ENCODE measurements at places on chromosomes 5 and 9.

- no peak for DNase-seq
Measured at GRCh38 chr5:179619776-179620175, 3.7 kb downstream of the HNRNPH1 start.

GRCh38 chr9:89807101-89807395 lies 202.2 kb downstream of the GADD45G start:
- DNase-seq = no peak

- peak; percentile 39 for DNase-seq
Measured at GRCh38 chr5:126676195-126676624, 75.5 kb downstream of the PHAX start.

DNA sequence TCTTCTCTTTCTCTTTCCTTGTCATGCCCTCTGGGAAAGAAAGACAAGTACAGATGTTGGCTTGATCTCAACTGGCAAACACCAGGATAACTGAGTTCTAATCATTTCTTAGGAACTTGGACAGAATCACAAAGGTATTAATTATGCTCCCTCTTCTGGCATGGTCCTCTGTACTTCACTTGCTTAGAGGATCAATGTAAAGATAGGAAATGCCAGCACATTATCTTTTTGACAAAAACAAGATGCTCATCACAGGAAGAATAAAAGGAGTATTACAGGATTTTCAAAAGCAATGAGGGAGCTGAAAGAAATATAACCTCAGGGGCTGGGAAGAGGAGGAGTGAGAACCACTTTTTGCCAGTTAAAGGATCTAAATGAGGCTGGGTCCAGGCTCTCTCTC lies 70.6 kb downstream of the LHFPL2 start:
- no peak for DNase-seq

GRCh38 chr9:135589596-135590485 lies 28.3 kb downstream of the PAEP start:
- no peak for DNase-seq

DNA sequence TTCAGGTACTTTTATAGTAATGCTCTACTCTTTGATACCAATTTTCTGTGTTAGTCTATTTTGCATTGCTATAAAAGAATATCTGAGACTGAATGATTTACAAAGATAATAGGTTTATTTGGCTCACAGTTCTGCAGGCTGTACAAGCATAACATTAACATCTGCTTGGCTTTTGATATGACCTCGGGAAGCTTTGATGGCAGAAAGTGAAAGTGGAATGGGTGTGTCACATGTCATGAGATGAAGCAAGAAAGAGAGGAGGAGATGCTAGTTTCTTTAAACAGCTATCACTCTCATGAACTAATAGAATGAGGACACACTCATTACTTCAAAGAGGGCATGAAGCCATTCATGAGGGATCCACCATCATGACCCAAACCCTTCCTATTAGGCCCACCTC lies 270.9 kb upstream of the IL12B start:
- no peak for DNase-seq

GRCh38 chr5:64301566-64301965 lies 135.9 kb downstream of the RNF180 start:
- DNase-seq = no peak

DNA sequence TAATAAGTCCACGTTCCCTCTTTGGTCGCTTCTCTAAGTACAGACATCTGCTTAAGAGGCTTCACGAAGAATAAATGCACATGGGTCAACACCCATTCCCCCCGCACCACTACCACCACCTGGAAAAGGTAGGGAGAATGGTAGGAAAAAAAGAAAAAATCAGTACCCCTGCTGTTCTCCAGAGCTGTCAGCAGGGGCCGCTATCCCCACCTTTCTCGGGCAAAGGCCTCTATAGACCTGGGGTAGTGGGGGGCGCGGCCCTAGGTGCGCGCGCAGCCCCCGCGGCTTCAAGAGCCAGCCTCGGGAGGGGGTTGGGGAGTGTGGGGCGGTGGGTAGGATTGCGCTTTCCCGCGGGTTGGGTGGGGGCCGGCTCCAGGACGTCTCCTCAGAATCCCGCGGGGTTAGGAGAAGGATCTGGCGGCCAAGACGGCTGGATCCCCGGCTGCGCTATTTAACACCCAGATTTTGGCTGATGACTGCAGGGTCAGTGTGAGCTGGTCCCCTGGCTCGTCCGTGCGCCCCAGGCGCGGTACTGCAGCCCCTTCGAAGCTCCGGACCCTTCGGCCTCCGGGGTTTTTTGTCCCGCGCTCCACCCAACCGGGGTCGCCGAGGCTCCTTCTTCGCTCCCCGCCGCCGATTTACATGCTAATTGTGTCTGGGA lies 1.6 kb upstream of the SEMA6A start:
- DNase-seq = no peak

DNA sequence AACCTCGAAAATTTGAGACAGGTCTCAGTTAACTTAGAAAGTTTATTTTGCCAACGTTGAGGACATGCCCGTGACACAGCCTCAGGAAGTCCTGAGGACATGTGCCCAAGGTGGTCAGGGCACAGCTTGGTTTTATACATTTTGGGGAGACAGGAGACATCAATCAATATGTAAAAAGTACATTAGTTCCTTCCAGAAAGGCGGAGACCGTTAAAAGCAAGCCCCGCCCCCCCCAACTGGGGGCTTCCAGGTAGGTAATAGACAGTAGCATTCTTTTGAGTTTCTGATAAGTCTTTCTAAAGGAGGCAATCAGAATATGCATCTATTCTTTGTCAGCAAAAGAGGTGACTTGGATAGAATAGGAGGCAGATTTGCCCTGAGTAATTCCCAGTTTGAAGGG lies 599 bp upstream of the MOCS2 start:
- DNase-seq = no peak

- DNase-seq = no peak
Measured at GRCh38 chr5:65722575-65723403, 784 bp downstream of the NLN start.

DNA sequence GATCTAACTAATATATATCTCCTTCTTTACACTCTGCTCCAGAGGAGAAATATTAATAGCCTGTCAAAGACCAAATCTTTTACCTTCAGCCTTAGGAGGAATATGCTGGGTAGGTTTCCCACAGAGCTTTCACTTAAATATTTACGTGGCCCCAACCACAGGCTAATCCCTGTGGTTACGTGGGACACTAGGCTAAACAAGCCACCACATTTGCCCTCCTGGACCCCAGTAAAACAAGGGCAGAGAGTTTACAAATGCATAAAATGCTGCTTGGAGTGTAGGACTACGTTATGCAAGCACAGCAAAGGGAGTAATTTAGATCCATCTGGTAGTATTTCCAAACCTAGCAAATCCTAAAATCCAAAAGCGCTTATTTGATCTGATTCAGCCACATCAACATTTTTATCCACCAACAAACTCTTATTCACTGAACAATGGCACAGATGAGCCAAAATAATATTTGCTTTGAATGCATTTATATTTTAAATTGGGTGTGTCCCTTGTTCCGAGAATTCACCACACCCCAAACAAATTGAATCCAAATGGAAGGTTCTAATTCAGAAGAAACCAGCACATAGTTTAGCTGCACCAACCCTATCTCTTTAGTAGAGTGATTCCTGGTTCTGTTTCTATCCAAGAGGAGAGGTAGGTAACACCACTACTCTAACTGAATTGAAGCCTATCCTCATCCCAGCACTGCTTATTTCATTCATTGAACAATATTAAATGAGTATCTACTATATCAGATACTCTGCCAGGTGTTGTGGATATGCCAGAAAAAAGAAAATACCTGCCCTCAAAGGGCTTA lies 179.0 kb downstream of the TSSK1B start:
- no peak for DNase-seq

- no peak for DNase-seq
Measured at GRCh38 chr5:86709157-86709881, 91.6 kb downstream of the COX7C start.

GRCh38 chr5:124457101-124457500 lies 289.3 kb downstream of the ZNF608 start:
- DNase-seq = no peak

DNA sequence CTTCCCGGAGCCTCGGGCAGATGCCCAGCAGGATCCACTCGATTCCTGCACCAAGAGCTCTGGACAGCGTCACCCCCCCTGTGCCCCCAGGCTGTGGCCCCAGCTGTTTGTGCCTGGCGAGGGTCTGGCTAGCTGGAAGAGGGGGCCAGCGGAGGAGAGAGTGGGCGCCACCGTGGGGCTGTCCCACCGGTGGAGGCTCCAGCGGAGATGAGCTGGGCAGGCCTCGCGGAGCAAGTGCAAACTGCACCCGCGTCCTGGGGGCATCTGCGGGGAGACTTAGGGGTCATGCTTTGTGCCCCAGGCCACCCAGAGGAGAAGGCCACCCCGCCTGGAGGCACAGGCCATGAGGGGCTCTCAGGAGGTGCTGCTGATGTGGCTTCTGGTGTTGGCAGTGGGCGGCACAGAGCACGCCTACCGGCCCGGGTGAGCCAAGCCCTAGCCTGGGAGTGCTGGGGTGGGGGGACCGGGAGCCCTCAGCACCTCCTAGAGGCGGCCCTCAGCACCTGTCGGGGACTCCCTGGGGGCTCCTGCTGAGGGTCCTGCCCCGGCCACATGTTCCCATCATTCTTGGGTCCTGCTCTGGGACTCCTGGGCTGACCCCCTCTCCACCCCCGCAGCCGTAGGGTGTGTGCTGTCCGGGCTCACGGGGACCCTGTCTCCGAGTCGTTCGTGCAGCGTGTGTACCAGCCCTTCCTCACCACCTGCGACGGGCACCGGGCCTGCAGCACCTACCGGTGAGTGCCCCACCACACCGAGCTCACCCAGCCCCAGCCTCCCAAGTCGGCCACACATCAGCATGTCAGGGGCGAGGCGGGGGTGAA lies 5.4 kb downstream of the EGFL7 start:
- no peak for DNase-seq

GRCh38 chr9:14498824-14499223 lies 184.9 kb upstream of the NFIB start:
- DNase-seq = no peak

GRCh38 chr9:129559506-129559881 lies 61.4 kb downstream of the C9orf50 start:
- no peak for DNase-seq

GRCh38 chr5:57258052-57258451 lies 84.2 kb downstream of the GPBP1 start:
- no peak for DNase-seq

- DNase-seq = no peak
Measured at GRCh38 chr5:151212406-151212798, 11.5 kb downstream of the CCDC69 start.

- DNase-seq = no peak
Measured at GRCh38 chr5:150485693-150486401, 22.1 kb upstream of the NDST1 start.

DNA sequence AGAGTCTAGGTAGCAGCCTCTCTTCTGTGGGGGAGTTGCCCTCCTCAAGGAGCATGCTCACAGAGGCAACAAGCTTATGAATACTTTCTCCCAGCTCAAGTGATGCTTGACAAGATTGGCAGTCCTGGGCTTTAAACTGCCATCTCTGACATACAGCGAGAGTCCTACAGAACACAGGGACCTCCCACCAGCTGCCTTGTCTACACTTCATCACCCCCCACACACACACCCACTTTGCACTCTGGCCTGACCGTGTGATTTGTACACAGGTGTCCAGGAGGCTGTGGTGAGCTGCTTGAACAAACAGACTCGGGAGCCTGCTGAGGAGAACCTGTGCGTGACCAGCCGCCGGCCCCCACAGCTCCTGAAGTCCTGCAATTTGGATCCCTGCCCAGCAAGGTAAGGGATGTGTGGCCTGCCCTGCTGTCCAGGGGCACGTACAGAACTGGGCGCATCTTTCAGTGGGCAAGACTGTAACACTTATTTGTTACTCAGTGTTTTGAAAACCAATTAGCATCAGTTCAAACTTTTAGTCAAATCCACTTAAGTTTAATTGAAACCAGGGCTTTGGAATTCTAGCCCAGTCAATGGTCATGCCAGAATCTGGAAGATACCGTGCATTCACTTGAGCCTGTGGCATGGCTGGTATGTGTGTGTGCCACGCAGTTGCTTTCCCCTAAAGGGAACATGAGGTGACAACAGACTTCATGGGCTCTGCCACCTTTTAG lies 247.5 kb downstream of the ADAMTSL1 start:
- DNase-seq = no peak

DNA sequence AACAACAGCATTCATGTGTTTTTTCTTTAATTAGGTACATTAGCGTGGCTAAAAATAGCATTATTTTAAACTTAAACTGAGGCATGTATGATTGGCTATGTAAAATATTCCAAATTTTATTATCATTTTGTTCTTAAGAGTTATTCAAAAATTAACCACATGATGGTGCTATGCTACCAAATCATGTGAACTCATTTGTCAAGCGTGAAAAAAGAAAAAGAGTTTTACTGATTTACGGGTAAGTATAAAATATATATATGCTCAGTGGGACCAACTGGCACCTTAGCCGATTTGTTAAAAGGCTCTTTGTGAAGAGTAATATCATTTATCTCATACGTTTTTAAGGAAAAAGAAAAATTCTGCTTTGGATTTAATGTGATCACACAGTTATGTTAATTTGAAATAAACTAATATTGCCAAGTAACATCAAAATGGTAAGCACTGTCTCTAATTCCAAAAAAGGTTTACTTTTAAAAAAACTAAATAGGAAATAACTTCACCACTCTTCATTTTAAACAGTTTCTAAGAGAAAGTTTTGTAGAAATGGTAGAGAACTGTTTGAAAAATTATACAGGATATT lies 1042.3 kb downstream of the CDH12 start:
- no peak for DNase-seq

GRCh38 chr5:115559524-115559923 lies 14.9 kb upstream of the FEM1C start:
- DNase-seq = no peak

DNA sequence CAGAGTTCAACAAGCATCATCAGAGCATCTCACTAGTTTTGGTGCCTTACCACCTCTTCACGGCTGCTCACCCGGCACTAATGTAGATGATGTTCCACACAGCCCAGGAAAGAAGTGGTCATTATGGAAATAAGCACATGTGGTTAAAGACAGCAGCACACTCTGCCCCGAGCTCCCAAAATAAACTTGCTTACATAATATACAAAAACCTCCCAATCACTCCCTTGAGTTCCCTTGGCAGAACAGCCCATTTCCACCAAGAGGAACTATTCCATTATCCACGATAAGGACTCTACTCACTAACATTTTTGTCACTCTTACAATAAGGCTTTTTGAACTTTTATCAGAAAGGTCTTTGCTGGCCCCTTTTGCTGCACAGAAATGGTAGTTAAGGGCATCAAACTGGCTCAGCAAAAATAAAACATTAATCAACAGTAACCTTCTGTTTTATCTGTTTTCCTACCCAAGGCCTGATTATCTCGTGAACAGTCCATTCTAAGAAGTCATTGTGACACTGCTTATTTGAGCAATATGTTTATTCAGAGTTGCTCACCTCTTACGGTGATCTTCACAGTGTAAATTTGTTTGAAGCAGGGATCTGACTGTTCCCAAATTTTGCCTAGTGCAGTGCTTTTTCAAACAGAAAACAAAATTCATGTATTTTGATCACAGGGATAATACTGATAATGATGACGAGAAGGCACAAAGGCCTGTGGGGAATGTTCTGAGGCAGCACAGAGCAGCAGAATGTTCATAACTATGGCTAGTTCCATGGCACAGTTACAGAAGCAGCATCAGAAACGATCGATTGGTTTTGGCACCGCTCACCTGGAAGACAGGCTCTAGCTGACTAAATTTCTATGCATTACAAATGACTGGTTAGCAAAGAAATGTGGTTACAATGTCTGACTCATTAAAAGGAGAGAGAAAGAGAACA lies 399.8 kb upstream of the PIK3R1 start:
- DNase-seq = no peak

Data from bone marrow (tissue), 2 donors.